ENCODE measurements at places on chromosomes 2 and 18. TPM values are rescaled to one million over a fixed set of nuclear protein-coding genes. Genes with fewer than 3 reads are reported as not detected.

GRCh38 chr18:54181856-54182602 lies 42.4 kb downstream of the MBD2 start:
- no peak overlapping the region for H3K27ac ChIP-seq
- no peak overlapping the region for H3K4me3 ChIP-seq
- peaks cover 4% of the 10 kb centered on the region for H3K36me3 ChIP-seq
- no peaks in the 10 kb centered on the region for H3K27me3 ChIP-seq
- no peaks in the 10 kb centered on the region for H3K4me1 ChIP-seq

Gene CSRNP3
- 5.4 TPM for total RNA-seq

- H3K27me3 ChIP-seq: no peaks in the 10 kb centered on the region
- H3K4me3 ChIP-seq: no peak overlapping the region
- DNase-seq: no peak
- no peak overlapping the region for H3K27ac ChIP-seq
These were observed 1615.8 kb upstream of the TMEFF2 start for GRCh38 chr2:193810533-193810932.

GRCh38 chr2:31137211-31138036 lies 816 bp downstream of the GALNT14 start:
- H3K4me1 ChIP-seq: peaks cover 24% of the 10 kb centered on the region
- DNase-seq: no peak
- peak overlapping the region; percentile 44 for H3K4me3 ChIP-seq
- H3K27ac ChIP-seq: no peak overlapping the region
- no peaks in the 10 kb centered on the region for H3K36me3 ChIP-seq
- H3K27me3 ChIP-seq: peaks cover 57% of the 10 kb centered on the region

Gene EIF2AK2
- 26.9 TPM for total RNA-seq

DNA sequence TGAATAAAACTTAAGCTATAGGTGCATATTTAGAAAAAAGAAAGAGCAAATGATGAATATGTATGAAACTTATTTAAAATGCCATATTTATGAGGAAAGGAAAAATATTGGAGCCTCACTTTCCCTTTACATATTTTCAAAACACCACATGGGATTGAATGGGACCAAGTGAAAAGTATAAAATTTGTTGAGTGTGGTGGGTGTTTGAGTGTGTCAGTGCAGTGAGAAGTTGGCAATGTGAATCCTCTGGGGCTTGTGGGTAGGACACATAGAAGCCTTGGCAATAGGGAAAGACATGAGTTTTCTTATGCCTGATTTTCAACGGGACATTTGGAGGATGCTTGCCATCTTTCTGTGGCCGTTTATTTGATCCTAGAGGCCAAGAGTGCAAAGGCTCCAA lies 502.2 kb upstream of the CELF4 start:
- DNase-seq: no peak
- H3K36me3 ChIP-seq: no peaks in the 10 kb centered on the region
- H3K4me3 ChIP-seq: no peak overlapping the region
- H3K4me1 ChIP-seq: no peaks in the 10 kb centered on the region
- no peaks in the 10 kb centered on the region for H3K27me3 ChIP-seq

All from sigmoid colon (tissue), 7 donors.